Fibroblast of lung (primary cell): ENCODE measurements at places on chromosomes 11 and 22. TPM values are rescaled to one million over a fixed set of nuclear protein-coding genes. Genes with fewer than 3 reads are reported as not detected.

TIGD3 gene
- under 0.01 and 0.17 TPM in 2 replicates for total RNA-seq

C22orf42 gene
- total RNA-seq, result not detected in 2 replicates

MRGPRX1 gene
- not detected in 2 replicates for total RNA-seq

CCDC89 gene
- 2.8 and 4.1 TPM in 2 replicates for total RNA-seq

MS4A3 gene
- not detected in 2 replicates for total RNA-seq

C11orf71 gene
- total RNA-seq, result 3.9 and 9.6 TPM in 2 replicates

DRICH1 gene
- 0.26 TPM in 1 of 2 replicates, not detected in the other for total RNA-seq

TENM4 gene
- total RNA-seq, result 48.3 and 48.4 TPM in 2 replicates

ADAMTS15 gene
- total RNA-seq, result 23.4 and 24.9 TPM in 2 replicates

NRXN2 gene
- under 0.01 and 0.26 TPM in 2 replicates for total RNA-seq

KRTAP5-10 gene
- total RNA-seq, result not detected in 2 replicates

MAPK8IP1 gene
- 6.6 and 7.4 TPM in 2 replicates for total RNA-seq

CCDC116 gene
- total RNA-seq, result under 0.01 and 0.17 TPM in 2 replicates

XKR3 gene
- total RNA-seq, result 0.17 TPM in 1 of 2 replicates, not detected in the other

TSKU gene
- total RNA-seq, result 5.0 and 5.1 TPM in 2 replicates

GLYATL1 gene
- total RNA-seq, result 0.33 TPM in 1 of 2 replicates, not detected in the other

FOLR2 gene
- not detected in 2 replicates for total RNA-seq

GPR83 gene
- total RNA-seq, result not detected in 2 replicates

FAM111B gene
- total RNA-seq, result 0.26 and 0.33 TPM in 2 replicates

TYR gene
- not detected in 2 replicates for total RNA-seq

BRSK2 gene
- total RNA-seq, result 0.26 and 0.33 TPM in 2 replicates

OR8D1 gene
- not detected in 2 replicates for total RNA-seq

VPS37C gene
- 7.2 and 7.6 TPM in 2 replicates for total RNA-seq

OR2D2 gene
- 0.26 and 0.33 TPM in 2 replicates for total RNA-seq

RBMXL2 gene
- total RNA-seq, result under 0.01 TPM in 1 of 2 replicates, not detected in the other

PTPRCAP gene
- total RNA-seq, result under 0.01 and 0.17 TPM in 2 replicates

TCIRG1 gene
- total RNA-seq, result 42.1 and 46.2 TPM in 2 replicates

TESMIN gene
- 0.26 and 2.0 TPM in 2 replicates for total RNA-seq

UPK3A gene
- total RNA-seq, result not detected in 2 replicates

CCDC81 gene
- total RNA-seq, result 0.26 and 0.66 TPM in 2 replicates

PRG3 gene
- not detected in 2 replicates for total RNA-seq

NCR3LG1 gene
- 4.5 and 4.9 TPM in 2 replicates for total RNA-seq

TRPM5 gene
- total RNA-seq, result not detected in 2 replicates

POTEH gene
- total RNA-seq, result not detected in 2 replicates
